ENCODE measurements at places on chromosomes 12 and 14.

DNA sequence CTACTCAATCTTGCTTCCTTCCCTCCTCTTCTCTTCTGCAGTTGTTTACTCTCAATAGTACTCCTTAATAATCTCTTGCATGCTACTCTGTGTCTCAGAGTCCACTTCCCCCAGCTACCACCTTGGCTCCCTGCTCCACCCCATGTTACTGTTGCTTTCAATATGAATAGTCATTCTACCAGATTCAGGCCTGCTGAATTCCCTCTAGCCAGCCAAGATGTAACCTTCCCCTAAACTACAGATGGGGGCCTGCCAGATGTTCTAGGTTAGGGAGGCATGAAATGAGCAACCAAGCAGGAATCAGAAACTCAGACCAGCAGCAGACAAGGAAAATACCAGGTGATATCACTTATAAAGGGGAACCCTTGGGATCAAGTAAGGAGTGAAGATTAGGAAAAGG, 392.1 kb upstream of the DDHD1 start:
- DNase-seq, result no peak

GRCh38 chr14:59509101-59509500, 24.8 kb downstream of the JKAMP start:
- no peak for DNase-seq

DNA sequence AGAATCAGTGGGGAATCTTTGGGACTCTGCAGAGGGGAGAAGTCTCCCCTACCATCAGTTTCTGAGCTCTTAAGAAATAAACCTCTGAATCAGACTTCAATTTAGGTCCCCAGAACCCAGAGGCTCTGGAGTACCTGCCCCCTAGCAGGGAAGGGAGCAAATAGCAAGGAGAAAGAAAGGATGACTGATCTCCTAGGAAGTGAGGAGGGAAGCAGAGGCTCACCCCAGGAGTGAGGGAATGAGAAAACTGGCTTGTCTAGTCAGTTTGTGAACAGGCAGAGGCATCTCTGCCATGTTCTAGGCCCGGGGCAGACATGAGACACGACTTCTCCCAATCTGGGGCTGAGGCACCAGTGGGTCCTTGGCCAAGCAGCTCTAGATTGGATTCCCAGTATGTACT, 24.3 kb upstream of the SMUG1 start:
- DNase-seq, result no peak

- DNase-seq, result no peak
Measured at GRCh38 chr12:65529771-65530435, 251.4 kb downstream of the MSRB3 start.

- DNase-seq, result no peak
Measured at GRCh38 chr12:54601841-54602240, 13.4 kb upstream of the PPP1R1A start.

DNA sequence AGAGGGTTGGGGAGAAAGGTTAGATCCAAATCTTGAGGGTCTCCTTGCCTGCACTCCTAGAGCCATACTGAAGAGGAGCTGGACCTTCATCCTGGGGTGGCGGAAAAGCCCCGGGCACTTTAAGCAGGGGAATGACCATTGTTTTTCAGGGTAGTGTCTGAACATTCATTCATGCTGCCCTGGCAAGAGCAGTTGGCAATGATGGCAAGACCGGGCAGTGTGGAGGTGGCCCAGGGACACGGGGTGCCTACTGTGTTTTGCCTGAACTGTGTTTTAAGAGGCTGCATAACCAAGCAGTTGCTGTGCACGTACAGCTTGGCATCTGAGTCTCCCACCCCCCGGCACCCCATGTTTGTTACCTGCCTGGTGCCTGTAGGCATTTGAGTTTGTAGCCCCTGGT, 14.7 kb downstream of the TPCN1 start:
- DNase-seq, result no peak

GRCh38 chr12:54378796-54379397, 5.6 kb downstream of the ZNF385A start:
- DNase-seq, result no peak

- DNase-seq, result no peak
Measured at GRCh38 chr12:19826980-19827550, 387.8 kb downstream of the AEBP2 start.

- no peak for DNase-seq
Measured at GRCh38 chr12:16523284-16523950, 82.5 kb downstream of the LMO3 start.

DNA sequence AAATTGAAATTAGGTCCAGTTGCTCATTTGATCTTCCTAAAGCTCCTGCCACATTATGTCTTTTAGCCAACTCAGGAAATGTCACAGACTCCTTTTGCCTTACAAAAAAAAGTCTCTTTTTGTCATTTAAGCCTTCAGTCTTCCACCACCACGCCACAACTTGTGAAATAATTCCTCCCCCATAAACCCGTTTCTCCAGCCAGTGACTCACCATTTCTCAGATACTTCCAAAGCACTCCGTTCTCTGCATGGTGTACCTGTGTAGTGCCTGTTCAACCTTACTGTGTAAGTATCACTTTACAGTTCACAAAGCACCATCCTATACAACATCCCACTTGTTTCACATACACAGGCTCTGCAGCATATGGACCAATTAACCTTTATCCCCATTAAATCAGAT, 139.5 kb upstream of the AEBP2 start:
- DNase-seq, result no peak

GRCh38 chr12:128458301-128458974, 191.5 kb downstream of the TMEM132C start:
- DNase-seq, result no peak
